Cerebellar nuclear complex (tissue), 1 donor: ENCODE measurements at places on chromosomes 1 and 21.

DNA sequence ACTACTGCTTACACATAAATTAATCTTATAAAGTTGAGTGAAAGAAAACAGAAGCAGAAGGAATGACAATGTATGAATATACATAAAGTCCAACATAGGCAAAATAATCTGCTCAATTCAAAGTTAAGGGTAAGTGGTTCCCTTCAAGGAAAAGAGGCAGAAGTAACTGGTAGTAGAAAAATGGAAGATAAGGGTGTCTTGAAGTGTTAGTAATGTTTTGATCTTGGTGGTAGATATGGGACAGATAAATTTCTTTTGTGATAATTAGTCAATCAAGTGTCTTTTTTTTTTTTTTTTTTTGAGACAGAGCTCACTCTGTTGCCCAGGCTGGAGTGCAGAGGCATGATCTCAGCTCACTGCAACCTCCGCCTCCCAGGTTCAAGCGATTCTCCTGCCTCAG lies 12.7 kb downstream of the USP48 start:
- DNase-seq, result no peak

- no peak for DNase-seq
These were observed 104.9 kb downstream of the CRYAA start for GRCh38 chr21:43273708-43274021.

GRCh38 chr21:25911730-25912401 lies 177.1 kb downstream of the GABPA start:
- DNase-seq, result no peak

- no peak for DNase-seq
These were observed 72.2 kb upstream of the DPT start for GRCh38 chr1:168801032-168801745.

DNA sequence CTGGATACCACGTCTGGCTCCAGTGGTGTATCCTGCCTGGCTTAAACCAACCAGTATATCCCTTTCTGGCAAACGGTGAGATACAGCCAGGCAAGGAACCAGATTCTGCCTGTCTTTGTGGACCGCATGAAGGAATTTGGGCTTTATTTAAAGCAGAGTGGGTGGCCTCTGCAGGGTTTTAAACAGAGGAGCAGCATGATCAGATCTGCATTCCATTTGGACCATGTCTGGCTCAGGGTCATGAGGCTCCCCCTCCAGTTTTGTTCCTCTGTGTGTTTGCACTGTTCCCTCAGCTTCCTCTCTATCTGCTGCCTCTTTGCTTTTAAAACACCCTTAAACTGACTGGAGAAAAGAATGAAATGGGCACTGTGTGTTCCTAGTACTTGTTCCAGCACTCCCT lies 195.0 kb downstream of the GIPC2 start:
- DNase-seq, result no peak

- no peak for DNase-seq
These were observed 1967.4 kb downstream of the NCAM2 start for GRCh38 chr21:22965455-22966135.

DNA sequence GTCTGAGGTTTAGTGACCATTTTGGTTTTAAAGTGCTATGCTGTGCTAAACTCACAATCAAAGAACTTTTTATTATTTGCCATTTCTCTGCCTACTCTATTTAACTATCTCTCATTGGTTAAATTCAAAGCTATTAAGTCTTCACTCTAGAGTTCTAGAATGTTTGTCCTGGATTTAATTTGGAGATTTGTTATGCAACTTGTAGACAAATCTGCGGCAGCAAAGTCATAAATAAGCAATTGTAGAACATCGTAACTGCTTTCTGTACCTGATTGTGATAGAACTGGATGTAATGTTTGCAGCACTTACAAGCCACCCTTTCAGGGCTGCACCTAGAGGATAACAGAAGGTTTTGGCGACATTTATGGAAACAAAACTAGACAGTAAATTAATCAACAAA lies 566.5 kb upstream of the ADGRL2 start:
- no peak for DNase-seq

GRCh38 chr1:208078752-208079151 lies 165.4 kb downstream of the PLXNA2 start:
- DNase-seq, result no peak

GRCh38 chr1:51518033-51518585 lies 957 bp downstream of the EPS15 start:
- DNase-seq, result peak; percentile 10

DNA sequence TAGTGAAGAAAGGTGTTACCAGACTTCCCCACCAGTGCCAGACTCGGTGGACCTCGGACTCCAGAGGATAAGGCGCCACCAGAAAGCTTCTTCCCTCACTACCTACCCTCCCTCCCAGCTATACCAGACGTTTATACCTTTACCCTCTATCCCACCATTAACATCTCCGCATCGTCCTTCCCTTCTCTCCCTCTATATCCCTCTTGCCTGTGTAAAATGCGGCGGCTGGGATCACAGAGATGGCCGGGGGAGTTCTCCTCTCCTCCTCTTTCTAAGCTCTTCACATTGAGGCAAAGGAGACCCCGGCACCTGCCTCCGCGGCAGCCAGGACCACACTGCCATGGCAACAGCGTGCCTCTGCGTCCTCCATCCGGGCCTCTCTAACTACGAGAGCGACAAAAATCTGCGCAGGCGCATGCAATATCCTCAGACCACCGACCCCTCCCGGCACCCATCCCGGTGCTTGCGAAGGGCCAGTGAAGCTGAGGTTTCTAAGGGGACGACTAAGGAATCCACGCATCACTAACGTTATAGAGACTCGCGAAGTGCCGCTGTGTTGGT lies at the start of gene CCDC181:
Gene CCDC181, minus strand, starts transcription at position 394 of the 561 bp plus-strand sequence. CDS start 2,547 bp downstream, outside the sequence.
- peak; percentile 55 for DNase-seq

GRCh38 chr21:27321791-27322190 lies 354.9 kb upstream of the ADAMTS5 start:
- no peak for DNase-seq

DNA sequence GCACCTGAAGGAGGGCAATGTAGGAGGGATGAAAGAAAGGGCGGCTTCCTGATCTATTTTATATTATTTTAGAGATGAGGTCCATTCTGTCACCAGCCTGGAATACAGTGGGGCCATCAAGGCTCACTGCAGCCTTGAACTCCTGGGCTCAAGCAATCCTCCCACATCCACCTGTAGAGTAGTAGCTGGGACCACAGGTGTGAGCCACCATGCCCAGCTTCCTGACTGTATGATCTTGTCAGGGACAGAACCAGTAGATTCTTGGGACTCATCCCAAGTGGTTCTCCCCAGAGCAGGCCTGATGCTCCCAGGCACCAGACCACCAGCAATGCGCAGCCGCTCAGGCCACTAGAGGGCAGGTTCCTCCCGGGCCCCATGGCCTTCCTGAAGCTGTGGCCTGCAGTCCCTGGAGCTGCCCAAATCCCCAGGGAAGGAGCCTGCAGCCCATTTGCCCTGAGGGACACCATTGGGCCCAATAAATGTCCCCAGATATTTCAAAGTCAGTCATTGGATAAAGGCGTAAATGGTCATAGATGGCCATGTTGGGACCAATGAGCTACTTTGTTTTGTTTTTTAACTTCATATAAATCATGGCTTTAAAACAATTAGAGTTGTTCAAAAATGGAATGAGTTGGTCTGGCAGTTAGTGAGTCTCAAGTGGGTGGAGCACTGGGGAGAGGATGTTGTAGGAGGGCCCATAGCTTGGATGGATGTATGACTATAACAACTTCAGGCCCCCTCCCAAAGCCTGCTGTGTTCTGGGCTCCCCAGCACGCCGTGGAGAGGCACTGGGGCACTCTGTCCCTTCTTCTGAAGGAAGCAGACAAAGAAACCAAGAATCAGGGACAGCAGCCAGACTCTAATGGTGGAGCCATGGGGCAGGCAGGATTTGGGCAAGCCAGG lies 44.7 kb upstream of the GOLT1A start:
- DNase-seq, result no peak

GRCh38 chr1:212650228-212650627 lies 41.7 kb downstream of the ATF3 start:
- DNase-seq, result no peak

DNA sequence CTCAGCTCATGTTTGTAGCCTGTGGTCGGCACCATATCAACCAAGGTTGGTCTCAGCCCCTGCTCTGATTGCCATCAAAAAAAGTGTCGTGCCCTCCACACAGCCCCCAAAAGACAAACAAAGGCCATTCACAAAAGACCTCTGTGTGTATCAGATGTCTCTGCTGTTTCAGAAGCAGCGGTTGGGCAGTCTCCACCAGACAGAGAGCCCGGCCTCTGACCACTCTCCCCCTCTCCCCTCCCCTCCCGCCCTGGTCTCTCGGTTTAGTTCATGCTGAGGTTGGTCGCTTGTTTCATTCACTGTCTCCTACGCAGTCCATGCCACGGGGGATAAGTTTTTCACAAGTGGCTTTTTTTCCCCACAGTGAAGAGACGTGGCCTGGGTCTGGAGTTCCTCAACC lies 27.1 kb downstream of the ACTA1 start:
- no peak for DNase-seq

DNA sequence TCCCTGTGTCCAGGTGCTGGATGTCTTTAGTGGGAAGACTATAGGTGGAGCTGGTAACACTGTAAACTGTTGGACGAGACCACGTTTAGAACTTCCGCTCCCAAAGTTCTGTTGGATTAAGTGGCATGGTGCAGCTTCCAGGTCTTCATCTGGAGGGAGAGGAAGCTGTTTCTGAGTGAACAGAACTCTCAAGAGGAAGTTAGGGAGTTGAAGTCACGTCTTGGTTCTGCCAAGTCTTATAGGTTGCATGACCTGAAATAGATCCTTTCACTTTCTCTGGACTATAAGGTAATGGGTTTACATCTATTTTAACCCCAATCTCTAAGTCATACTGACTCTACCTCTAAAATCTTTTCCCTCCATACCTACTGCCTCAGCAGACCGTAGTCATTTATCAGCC lies 97.4 kb upstream of the TNR start:
- DNase-seq, result no peak

DNA sequence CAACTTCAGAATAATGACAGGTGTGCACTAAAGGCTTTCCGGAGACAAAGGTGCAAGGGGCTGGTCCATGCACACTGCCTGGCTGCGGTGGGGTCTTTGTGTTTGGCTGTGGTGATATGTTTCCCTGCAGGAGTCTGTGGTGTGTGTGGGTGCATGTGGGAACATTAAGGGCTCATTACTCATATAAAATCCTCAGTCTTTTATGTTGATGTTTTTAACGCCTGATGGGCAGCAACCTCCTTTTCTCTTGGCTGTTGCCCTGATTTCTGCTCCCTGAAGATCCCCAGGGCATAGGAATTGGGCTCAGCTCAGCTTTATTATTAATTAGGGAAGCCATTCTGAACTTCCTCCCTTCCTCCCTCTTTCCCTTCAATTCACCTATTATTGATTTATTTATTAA lies 67.6 kb upstream of the SPAG17 start:
- no peak for DNase-seq

DNA sequence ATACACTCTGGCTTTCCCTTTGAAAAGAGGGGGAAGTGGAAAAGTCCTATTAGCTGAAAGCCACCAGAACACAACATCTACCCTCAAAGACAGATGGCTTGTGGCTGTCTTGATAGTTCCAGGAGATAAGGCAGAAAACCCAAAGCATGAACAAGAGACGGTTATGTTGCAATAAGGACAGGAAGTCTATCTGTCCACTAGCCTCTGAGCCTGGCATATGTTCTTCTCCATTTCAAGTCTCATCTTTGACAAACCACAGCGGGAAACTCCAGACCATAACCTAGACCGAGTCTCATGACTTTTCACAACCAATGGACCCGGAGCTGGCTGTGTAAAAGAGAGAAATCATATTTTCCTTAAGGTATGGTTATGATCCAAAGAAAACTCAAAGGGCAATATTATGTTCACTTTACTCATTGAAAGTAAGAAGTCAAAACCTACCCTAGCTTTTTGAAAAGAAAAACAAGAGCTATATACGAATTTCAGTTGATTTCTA lies 33.8 kb downstream of the DUSP10 start:
- no peak for DNase-seq

- DNase-seq, result no peak
These were observed 235.1 kb downstream of the NRIP1 start for GRCh38 chr21:14829685-14830084.

GRCh38 chr1:231576804-231577718 lies 48.6 kb downstream of the TSNAX start:
- DNase-seq, result no peak

DNA sequence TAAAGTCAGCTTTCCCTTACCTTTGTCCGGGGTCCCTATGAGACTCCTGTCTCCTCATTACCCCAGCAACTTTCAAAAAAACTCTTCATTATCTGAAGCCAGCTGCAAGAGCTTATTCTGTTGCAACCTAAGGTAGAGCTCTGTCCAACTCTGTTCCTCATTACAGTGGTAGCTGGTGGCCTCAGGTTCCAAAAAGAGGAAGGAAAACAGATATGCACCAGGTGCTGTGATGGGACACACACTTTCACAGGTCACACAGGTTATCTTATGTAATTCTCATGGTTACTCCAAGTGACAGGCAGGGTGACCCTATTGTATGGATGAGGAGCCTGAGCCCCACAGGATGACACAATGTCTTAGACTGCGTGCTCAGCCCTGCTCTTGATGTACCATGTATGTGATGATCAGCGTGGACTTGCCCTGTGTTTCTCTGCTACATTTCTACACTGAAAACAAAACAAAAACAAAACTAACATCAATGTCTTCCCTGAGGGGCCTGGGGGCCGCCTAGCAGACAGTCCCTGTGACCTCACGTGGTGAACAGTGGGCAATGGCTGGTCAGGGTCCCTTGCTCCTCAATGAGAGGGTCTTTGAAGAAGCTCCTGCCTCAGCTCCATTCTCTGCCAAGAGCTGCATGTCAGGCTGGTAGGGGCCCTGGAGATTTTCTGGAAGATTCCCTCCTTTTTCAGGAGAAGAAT lies 9.7 kb upstream of the TENT5C start:
- no peak for DNase-seq

- no peak for DNase-seq
These were observed 52.1 kb downstream of the GPR161 start for GRCh38 chr1:168084396-168085231.

DNA sequence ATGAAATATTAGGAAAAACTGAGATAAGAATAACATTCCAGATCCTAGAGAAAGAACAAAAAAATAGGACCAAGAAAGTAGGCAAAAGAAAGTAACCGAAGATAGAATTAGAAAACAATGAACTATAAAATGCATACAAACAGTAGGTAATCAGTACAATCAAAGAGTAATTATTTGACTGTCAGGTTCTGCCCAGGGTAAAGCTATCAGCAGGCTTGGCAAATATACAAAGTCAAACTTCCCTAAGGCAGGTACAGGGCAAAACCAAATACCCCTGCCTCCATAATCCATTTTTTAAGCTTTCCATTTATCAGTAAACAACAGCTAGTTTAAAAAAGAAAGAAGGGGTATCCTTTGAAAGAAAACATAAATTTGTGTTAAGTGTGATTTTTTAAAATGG lies 44.4 kb downstream of the TESK2 start:
- DNase-seq, result no peak

GRCh38 chr1:22096036-22096435 lies 43.5 kb downstream of the CDC42 start:
- no peak for DNase-seq
